Umbilical cord (tissue), 2 donors: ENCODE measurements at places on chromosomes 7 and 10. TPM values are rescaled to one million over a fixed set of nuclear protein-coding genes. Genes with fewer than 3 reads are reported as not detected.
A peak's percentile ranks its signal among the peaks of the same experiment; 100 is the strongest.

BTBD16 gene
- not detected for total RNA-seq

ITPRIP gene
- 14.7 TPM for total RNA-seq

CAMK2G gene
- total RNA-seq, result 56.1 TPM

ABCB4 gene
- total RNA-seq, result 30.6 TPM

NKX2-3 gene
- total RNA-seq, result not detected

NACAD gene
- 1.4 TPM for total RNA-seq

CNPY1 gene
- 0.96 TPM for total RNA-seq

- peak; percentile 24 for DNase-seq
Measured at GRCh38 chr10:101828766-101829551, 10.7 kb upstream of the OGA start.

GRCh38 chr7:47582764-47583738 is 1.1 kb upstream of the TNS3 start:
- DNase-seq, result no peak

GRCh38 chr10:121231079-121231478 is 367.2 kb downstream of the FGFR2 start:
- DNase-seq, result no peak

- DNase-seq, result peak; percentile 49
Measured at GRCh38 chr7:954330-955238, at the start of gene ADAP1. Gene ADAP1 (minus strand): TSS chr7:954680. CDS start chr7:954477, 203 bp downstream.

DNA sequence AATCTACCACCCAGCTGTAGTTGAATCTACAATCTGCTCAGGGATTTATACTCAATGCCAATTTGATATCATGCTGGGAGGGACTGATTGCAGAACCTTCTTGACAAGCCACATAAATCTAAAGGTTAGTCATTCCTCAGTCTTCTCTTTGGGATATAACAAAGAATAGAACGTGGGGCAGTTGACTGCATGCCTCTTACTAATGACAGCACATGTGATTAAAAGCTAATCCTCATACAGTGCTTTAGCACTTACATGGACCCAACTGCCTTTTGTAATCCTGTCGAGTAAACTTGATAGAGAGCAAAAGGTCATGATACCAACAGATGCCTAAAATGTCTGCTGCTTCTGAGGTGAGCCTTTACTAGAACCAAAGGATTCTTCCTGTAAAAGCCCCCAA is 12.3 kb downstream of the KLHL7 start:
- no peak for DNase-seq

DNA sequence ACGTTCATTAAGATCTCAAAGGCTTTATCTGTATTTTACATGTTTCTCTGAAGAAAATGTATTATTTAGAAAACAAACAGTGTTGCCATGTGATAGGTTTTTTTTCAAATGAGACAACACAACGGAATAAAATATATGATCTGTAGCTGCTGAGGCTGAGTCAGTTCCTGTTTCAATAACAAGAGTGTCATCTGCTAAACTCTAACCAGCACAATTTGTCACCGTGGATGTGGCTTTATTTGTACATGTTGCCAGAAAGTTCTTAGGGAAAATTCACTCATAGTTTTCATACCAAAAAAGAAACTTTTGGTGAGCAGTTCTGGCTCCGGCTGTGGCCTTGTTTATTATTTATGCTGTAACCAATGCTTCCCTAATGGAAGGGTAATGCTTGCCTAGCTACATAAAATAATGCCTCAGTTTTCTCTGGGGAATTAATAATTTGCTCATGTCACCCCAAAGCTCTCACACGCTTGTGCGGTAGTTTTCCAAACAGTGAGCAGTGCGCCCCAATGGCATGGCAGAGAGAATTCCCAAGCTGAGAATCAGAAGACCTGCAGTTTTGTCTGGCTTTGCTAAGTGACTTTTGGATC is 20.3 kb upstream of the KLF6 start:
- no peak for DNase-seq

DNA sequence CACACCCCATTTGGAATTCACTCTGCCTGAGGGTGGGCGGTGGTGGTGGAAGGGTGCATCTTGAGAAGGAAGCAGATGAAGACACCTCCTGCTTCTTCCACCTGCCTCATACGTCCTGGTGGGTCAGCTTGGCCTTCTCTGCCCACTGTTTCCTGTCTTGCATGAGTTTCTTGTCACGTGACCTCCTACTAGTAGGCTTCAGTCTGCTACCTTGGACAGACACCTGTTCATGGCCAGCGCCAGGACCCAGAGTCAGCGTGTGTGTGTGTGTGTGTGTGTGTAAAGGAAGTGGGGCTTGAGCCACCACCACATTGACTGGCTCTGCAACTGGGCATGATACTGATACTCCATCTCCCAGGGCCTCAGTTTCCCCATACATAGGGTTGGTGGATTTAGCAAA is 17.1 kb upstream of the VPS37D start:
- no peak for DNase-seq

DNA sequence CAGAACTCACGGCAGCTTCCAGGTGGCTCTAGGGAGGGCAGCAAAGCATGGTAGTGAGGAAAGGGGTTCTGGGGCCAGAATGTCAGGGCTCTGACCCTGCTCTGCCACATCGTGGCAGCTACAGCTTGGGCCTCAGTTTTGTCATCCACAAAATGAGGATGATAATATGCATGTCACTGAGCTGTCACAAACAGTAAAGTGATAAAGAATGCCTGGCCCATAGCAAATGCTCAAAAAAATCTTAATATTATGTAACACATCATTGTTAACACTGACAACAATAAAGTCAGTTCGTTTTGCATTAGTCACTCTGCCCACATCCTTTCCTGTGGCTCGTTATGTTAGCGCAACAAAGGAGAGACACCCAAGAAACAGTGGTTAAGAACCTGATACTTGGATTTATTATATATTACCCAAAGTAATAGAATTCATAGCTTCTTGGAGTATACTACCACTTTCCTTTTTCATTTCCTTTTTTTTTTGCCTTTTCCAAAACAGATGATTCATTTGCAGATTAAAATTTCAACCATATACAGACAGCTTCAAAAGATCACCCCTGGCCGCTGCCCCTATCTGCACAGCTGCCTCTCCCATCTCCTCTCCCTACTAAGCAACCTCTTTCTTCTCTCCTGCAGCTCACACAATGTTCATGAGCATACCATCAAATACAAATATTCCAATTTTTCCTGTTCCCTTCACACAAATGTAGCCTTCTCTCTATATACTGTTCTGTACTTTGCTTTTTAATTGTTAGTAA is 45.5 kb upstream of the DDC start:
- no peak for DNase-seq

DNA sequence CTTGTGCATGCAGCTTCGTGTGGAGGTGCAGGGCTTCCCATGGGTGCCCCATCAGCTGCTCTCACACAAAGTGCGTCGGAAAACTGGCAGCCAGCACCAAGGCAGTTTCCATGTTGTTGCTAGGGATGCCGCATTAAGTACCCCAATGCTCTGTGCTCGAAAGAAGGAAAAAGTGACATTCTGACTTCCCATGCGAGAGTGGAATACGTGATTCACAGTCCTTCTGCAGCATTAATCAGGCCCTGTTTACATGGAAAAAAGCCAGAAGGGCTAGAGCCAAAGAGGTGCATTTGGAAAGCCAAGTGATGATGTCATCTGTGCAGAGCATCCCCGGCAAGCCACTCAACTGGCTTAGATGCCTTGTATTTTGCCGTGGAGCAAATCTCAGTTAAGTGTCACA is 258.3 kb downstream of the GATA3 start:
- DNase-seq, result peak; percentile 40

GRCh38 chr7:137454767-137455166 is 111.2 kb upstream of the PTN start:
- DNase-seq, result peak; percentile 78

GRCh38 chr10:34364253-34365037 is 450.7 kb downstream of the PARD3 start:
- DNase-seq, result no peak
